Mesendoderm (in vitro differentiated cells): ENCODE measurements at places on chromosomes 13 and 19.

DNA sequence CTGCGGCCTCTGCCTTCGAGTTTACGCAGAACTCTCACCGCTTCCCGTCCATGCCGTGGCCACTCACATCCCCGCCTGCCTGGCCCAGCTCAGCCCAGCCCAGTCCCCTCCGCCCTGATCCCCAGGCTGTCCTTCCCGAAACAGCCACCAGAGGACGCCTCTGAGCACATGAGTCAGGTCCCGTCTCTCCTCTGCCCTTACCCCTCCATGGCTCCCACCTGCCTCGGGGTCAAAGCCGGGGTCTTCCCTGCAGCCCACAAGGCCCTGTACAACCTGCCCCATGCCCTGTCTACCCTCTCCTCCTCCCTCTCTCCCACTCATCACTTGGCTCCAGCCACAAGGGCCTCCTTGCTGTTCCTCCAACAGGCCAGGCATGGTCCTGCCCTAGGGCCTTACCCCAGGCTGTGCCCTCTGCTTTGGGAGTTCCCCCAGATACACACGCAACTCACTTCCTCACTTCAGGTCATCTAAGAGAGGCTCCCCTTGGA, 8.1 kb upstream of the SEMA6B start:
- DNase-seq, result peak; percentile 76

- DNase-seq, result no peak
These were observed 103.5 kb upstream of the SPRY2 start for GRCh38 chr13:80444240-80445015.

- no peak for DNase-seq
These were observed 258.5 kb downstream of the COG6 start for GRCh38 chr13:39913928-39914327.

DNA sequence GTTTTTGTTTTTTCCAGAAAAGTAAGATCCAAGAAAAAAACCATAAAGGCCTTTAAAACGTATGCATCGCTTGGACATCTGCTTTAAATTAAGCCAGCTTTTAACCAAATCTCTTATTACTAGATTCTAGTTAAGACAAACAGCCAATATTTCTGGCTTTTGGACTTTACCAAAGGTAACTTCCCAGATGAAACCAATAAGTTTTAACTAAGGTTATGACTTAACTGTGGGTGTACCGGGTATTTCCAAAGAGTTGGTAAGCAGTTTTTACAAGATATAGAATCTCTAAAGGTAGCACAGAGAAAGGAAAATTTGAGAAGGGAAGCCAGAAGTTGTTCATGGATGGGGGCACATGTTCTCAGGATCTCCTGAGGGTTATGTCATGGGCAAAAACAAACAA, 34.0 kb downstream of the CEACAM1 start:
- DNase-seq, result no peak
